ENCODE measurements at places on chromosomes 3 and 15.
A peak's percentile ranks its signal among the peaks of the same experiment; 100 is the strongest.

- no peak for DNase-seq
Measured at GRCh38 chr15:65069779-65070546, 2.2 kb upstream of the RASL12 start.

GRCh38 chr3:46619845-46620778, 7.8 kb downstream of the FAM240A start:
- no peak for DNase-seq

DNA sequence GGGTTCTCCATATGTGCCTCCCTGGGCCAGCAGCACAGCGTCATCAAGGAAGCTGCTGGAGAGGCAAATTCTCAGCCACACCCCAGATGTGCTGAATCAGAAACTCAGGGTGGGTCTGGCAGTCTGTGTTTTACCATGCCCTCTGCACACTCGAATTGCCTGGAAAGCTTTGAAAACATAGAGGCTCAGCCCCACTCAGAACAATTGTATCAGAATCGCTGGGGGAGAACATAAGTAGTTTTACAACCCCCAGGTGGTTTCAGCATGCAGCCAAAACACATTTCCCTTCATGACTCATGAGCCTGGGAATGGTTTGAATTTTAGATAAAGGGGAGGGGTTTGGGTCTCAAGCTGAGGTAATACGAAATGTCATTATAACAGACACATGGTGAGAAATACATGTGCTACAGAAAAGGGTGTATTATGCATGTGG, 9.6 kb downstream of the TGM4 start:
- DNase-seq = no peak

GRCh38 chr15:48632651-48633050, 12.9 kb downstream of the FBN1 start:
- no peak for DNase-seq

DNA sequence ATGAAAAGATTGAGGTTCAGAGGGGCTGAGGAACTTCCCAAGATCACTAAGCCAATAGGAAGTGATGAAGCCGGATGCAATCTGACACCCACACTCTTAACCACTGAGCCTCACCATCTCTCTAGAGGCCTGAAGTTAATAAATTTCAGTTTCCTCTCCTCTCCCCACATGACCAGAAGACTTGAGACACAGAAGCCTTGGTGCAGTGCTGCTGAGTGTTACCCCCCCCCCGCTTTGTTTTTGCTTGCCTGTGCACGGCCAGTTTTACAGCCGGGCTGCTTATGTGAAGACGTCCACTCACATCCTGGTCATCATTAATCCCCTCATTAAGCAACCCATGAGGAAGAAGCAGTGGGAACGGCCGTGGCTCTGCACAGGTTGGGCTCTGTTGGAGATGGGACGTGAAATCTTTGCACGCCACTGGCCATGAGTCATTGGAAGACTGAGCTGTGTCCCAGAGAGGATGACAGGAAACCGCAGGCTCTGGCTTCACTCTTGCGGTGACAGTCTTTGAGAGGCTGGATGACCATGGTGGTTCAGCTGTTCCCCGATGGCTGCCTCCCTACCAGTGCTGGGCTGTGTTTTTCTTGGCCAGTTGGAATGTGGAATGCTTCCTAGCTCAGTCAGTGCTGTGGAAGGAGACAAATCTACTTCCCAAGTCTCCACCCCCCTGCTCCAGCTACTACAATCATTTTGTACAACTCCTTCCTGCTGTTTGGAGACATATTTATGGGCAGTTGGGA, 232.6 kb upstream of the LRTM1 start:
- peak; percentile 10 for DNase-seq

DNA sequence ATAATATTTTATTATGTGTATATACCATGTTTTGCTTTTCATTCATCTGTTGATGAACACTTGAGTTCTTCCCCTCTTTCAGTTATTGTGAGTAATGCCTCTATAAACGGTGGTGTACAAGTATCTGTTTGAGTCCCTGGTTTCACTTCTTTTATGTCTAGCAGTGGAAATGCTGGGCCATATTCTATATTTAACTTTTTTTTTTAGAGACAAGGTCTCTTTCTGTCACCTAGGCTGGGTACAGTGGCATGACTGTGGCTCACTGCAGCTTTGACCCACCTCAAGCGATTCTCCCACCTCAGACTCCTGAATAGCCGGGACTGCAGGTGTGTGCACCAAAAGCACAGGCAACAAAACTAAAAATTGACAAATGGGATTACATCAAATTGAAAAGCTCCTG, 19.9 kb downstream of the GOLM2 start:
- DNase-seq = no peak

GRCh38 chr3:120831066-120831465, 76.9 kb upstream of the STXBP5L start:
- no peak for DNase-seq

GRCh38 chr3:165635791-165636683, 201.2 kb downstream of the BCHE start:
- DNase-seq = no peak

DNA sequence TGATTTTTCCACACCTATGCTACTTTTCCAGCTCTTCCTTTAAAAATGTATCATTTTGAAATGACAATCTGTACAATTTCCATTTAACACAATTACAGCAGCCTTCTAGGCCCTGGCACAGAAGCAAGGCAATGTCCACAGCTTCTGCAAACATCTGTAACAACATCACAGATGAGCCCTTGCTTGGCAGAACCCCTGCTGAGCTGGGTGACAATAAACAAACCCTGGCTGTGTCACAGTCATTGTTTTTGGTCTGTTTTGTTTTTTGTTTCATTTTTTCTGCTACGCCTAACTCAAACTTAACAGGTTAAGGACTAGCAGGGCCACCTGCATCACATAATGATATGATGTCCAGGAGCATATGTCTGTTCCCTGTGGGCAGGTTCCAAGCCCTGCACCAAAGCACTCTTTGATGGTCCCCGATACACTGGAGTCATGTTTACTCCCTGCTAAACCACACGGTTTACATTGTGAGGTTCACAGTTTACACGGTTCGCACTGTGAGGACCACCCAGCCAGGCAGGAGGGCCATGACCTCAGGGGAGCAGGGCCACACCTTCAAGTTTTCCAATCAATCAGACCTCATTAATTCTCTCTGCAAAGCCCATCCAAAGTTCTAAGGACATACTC, 186.8 kb upstream of the CHRNA7 start:
- DNase-seq = no peak

DNA sequence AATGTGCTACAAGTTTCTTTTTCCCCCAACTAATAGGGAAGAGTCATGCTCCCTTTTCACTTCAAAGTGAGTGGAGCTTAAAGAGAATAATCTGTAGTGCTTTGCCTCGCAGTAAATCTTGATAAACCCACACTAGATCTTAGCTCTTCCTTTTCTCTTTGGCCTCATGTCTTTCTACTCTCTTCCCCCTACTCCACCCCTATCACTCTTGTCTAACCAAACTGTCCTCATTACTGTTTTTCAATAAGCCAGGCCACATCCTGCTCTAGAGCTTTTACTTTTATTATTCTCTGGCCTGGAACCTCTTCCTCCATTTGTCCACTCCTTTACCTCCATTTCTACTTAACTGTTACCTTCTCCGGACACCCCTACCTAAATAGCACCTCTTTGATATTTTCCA, 291.0 kb upstream of the SATB1 start:
- no peak for DNase-seq

- DNase-seq = no peak
Measured at GRCh38 chr3:100103558-100104441, 10.5 kb downstream of the FILIP1L start.

GRCh38 chr15:52334491-52335160, 39.0 kb upstream of the MYO5C start:
- DNase-seq = no peak

Measured in inflammatory macrophage treated with lipopolysaccharide for 1 hour (primary cell).